ENCODE measurements at places on chromosomes 3 and 15.

- DNase-seq, result no peak
These were observed 37.4 kb downstream of the ADCY5 start for GRCh38 chr3:123411340-123412040.

- no peak for DNase-seq
These were observed 20.1 kb downstream of the GASK1A start for GRCh38 chr3:42999212-42999611.

DNA sequence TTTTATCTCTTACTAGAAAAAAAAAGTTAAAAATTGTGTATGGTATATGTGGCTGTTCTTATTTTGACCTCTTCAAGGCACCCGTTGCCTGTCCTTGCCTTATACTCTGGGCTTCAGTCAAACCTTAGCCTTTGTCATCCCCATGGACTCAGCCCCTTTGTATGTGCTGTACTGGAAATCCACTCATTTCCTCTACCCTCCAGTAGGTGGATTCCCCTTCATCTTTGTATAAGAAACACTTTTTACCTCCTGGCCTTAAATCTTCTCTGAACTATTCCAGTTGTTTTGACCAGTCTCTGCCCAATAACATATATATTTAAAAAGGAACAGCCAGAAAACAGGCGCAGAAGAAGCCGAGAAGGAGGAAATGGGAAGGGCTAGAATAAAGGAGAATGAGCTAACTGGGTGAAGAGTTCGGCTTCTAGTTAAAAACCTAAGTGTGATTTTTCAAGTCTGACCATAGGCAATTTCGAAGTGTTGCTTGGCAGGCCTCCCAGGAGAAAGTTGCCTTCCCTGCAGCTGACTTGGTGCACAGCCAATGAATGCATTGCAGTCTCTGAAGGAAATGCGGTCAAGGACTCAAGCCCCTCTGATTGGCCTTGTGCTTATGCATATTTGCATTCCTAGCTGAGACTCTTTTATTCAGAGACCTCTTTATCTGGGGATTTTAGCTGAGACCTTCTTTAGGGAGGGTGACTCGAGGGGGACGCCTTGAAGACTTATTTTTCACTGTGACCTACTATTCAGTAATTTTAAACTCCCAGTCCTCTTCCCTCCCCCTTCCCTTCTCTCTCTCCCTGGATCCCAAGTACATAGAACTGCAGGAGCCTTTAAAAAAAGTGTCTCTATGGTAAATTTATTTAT lies 277.4 kb downstream of the ROBO1 start:
- no peak for DNase-seq

- peak; percentile 11 for DNase-seq
These were observed 393 bp downstream of the ERICH6 start for GRCh38 chr3:150703299-150703755.

DNA sequence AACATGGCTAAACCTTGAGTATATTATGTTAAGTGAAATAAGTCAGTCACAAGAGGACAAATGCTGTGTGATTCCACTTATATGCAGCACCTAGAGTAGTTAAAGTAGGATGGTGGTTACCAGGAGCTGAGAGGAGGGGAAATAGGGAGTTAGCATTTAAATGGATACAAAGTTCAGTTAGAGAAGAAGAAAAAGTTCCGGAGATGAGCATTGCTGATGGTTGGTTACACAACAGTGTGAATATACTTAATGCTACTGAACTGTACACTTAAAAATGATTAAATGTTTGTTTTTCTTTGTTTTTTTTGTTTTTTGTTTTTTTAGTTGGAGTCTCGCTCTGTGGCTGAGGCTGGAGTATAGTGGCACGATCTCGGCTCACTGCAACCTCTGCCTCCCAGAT lies 67.7 kb upstream of the OSTN start:
- no peak for DNase-seq

- DNase-seq, result no peak
These were observed 9.0 kb downstream of the MAP1A start for GRCh38 chr15:43526261-43526930.

GRCh38 chr3:148186881-148187280 lies 510.8 kb upstream of the AGTR1 start:
- no peak for DNase-seq

DNA sequence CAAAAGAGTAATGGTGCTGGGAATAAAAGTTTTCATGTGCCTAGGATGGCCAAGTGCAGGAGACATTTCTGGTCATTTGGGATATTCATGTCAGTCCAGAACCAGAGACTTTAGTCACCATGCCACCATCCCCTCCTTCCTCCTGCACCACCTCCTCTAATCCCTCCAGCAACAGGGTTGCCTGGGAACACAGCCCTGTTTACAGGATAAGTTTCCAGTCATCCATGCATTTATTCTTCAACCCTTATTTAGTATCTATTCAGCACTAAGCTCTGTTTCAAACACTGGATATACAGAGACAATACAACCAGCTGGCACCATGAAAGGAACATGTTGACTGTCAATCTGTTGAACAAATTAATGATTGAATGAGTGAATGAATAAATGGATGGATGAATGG lies 211.7 kb downstream of the CLSTN2 start:
- no peak for DNase-seq

DNA sequence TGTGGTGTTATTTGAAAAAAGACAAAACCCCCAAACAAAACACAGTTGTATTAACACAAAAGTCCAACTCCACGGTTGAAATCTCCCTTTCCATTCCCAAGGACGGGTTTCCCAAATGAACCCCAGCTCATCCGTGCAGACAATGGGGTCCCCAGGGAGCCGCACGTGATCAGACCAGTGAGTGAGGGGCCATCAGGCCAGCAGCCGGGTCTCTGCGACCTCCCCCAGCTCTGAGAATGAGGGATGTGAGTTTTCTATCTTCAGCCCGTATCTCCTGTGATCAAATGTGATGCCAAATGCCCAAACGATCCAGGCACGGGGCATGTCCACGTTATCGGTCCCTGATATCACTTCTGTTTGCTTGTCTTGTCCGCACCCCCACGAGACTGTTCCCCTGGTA lies 138.0 kb downstream of the OPA1 start:
- no peak for DNase-seq

DNA sequence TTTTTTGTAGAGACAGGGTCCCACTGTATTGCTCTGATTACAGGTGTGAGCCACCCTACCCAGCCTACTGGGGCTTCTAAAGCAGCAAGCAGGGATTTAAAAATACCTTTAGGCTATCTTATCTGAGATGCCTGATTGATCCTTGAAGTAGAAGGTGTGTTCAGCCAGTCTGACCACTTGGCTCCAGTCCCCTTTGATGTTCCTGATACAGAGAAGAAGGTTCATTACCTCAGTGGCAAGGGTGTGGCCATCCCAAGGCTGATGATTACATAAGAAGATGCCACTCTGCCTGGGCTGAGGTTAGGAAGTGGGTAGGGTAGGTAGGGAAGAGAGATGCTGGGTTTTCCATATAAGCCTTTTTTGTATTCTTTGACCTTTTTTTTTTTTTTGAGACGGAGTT lies 11.2 kb upstream of the DCAF1 start:
- DNase-seq, result no peak

DNA sequence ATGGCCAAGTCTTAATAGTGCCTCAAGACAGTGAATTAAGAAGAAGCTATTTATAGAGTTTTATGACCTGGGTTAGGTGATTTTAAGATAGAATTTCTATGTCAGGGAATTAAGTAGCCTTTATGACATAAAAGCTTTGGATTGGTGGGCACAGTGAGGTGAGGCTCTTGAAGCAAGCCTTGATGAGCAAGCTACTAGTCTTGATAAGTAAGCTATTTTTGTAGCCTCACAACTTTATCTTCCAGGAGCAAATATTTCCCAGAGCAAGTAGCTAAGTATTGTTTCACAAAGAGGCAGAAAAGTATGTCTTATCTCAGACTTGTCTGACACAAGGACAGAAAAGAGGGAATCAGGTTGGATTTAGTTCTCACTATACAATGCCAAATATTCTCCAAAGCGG lies 491.7 kb upstream of the RASGRP1 start:
- DNase-seq, result no peak

GRCh38 chr3:84175449-84175848 lies 783.3 kb upstream of the CADM2 start:
- no peak for DNase-seq

GRCh38 chr3:138829097-138829496 lies 5.6 kb downstream of the PIK3CB start:
- no peak for DNase-seq

DNA sequence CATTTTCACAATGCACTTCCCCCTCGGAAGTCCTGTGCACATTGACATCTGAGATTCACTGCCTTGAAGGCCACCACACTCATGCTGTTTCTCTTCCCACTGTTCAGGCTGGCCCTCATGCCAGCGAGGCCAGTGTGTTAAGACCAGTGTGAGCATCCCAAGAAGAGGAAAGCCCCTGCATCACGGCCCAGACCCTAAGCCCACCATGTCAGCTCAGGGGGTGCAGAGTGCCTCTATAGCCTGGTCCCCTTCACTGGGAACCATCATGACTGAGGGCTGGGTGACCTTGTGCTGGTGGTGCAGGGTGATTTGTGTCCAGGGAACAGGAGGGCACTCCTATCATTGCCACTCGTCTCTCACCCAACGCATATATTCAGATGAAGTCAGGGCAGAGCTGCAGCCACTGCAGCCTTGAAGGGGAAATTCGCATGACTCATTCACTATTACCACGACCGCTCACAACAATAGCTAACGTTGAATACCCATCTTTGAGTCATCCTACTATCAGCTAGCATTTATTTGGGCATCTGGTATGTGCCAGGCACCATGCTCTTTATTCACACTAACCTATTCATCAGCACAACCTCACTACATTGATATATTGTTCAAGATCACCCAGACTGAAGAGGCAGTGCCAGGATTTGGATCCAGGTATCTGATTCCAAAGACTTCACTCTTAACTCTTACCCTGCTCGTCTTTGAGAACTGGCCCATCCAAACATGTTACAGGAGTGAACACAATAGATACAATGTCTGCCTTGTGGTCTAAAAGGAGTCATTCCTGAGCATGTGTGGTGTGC lies 58.8 kb upstream of the SLC6A11 start:
- DNase-seq, result no peak

DNA sequence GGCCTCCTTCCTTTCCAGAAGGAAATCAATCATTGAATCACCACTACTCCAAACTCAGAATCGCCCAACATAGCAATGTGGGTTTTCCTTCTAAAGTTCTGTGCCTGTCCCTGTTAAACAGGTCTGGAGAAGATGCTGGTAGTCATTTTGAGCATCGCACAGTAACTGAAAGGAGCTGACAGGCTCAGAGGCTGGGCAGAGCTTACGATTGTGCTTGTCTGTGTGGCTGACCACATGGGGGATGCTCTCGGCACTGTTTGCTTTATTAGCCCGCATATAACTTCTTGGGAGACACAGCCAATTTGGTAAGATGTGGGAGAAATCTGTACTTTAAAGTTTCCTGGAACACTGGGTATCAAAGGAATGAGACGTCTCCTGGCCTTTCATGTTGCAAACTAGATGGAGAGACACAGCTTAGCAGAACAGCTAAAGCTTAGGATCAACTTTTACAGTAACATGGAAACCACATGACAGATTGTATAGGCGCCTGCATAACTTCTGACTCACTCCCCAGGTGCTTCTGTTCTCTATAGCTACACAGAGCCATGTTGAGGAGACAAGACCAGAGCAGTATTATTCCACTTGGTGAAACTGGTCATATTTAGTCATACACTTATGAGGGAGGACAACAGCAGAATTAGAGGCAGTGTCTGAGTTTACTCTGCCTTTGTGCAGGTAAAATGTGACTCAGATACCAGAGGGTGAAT lies 374.1 kb downstream of the RORA start:
- DNase-seq, result no peak

- no peak for DNase-seq
These were observed 81.4 kb downstream of the IQSEC1 start for GRCh38 chr3:12991861-12992281.

DNA sequence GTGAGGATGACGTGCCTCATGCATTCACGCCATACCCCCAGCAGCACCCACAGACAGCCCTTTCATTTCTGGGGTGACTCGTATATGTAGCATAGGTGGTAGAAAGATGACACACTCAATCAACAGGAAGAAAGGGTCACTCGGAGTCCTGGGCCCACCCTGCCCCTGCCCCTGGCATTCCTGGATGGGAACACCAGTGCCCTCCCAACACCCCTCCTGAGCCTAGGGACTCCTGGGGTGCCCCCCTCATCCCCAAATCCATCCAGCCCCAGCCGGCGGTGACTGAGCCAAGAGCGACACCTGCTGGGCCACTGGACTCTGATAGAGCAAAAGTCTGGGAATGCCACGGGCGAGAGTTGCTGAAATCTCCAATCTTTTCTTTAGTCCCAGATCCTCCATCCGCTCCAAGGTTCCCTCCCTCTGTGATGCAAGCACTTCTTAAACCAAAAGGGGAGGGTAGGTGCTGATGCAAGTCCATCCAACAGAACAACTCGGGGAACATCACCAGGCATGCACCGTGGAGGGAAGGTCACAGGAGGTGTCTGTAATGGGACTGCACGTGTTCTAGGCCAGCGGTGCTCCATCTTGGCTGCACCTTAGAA lies 31.1 kb downstream of the ACAN start:
- DNase-seq, result peak; percentile 20

- no peak for DNase-seq
These were observed 120.7 kb downstream of the ANP32A start for GRCh38 chr15:68699881-68700454.

- peak; percentile 62 for DNase-seq
These were observed at the start of gene IMPDH2 for GRCh38 chr3:49028673-49029562. Gene IMPDH2, minus strand, starts transcription at chr3:49029398. Its CDS starts 48 bp downstream, at chr3:49029350.

DNA sequence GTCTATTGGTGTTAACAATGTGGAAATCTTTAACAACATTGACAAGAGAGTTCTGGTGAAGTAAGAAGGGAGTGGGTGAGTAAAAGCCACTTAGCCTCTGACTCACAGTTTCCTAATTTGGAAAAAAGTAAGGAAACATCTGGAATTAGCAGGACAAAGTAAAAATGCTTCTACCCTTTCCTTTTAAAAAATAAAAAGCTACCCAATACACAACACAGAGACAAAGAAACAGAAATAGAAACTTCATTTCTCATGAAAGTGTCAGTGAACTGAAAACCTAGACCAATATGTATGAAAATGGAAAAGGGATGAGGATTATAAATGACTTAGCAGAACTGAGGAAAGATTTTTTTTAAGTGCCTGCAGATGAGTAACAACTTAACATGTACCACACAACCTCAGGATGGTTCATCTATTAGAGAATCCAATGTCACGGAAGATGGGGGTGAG lies 65.4 kb downstream of the SSR3 start:
- no peak for DNase-seq

DNA sequence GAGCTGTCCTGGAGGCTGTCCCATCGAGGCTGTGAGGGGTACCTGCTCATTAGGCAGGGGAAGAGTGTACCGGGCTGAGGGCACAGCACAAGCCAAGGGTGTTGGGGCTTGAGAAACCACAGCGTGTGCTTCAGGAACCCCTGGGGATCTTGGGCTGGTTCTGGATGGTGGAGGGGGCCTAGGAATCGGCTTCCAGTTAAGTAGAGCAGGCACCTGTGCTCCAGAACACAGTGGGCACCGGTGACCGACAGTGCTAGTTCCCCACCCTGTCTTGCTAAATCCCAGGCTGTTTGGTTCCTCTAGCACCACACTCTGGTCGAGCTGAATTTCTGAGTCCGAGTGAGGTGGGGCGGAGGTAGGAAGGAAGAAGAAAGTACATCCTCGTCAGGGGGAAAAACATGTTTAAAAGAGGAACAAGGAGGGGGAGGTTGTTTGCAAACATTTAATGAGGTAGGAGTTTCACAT lies 29.1 kb downstream of the SLC6A6 start:
- no peak for DNase-seq

All from thoracic aorta (tissue), 2 donors.